Naive thymus-derived CD4-positive, alpha-beta T cell (primary cell): ENCODE measurements at places on chromosomes 3 and 15.

- no peak for DNase-seq
Measured at GRCh38 chr3:42957573-42957972, 21.5 kb upstream of the GASK1A start.

DNA sequence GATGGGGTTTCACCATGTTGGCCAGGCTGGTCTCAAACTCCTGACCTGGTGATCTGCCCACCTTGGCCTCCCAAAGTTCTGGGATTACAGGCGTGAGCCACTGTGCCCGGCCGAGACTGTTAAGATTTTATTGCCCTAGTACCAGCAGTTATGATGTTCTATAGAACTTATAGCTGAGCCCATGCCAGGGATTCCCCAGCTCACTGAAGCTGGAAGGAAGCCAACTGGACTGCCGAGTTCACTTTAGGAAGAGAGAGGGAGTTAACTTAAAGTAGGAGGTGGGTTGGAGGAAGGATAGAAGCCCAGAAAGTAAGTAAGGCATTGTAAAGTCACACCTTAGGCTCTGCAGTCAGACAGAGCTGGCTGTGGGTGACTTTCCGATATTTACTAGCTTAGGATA lies 101.1 kb upstream of the BOC start:
- no peak for DNase-seq

DNA sequence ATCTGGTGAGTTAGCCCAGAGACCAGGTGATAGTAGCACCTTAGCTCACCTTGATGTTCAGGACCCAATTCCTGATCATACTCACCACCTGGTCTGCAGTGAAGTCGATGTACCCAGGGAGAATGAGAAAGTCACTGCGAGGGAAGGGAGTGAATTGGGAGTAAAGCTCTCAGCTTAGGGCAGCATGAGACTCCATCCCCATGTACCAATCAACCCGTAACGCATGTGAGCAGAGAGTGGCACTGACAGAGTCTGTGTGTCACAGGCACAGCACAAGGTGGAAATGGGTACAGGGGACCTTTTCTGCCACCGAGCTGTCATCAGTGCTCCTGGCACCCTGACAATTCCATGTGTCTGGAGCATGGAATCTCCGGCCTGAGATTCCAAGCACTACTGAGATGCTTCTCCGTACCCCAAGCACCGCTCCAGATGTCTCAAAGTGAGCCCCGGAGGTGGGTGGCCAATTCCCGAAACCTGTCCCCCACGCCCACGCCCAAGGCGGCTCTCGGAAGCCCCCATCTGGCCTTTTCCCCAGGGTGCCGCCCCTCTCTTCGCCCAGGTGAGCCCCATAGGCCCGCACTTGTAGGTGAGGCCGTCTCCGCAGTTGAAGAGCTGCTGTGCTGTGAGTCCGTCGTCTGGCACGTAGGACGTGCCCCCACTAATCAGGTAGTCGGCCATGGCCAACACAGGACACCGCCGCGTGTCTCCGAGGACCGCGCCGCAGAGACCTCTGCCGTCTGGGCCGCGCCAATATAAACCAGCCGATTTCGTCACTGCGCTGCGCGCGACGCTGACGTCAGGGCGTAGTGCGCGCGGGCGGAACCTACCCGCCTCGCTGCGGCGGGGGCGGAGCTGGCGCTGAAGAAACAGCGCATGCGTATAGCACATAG lies at the start of gene IMPDH2:
Gene IMPDH2 (minus strand): TSS at position 726 of the 890 bp plus-strand sequence. CDS start 48 bp downstream, at position 678.
- DNase-seq = peak; percentile 93

GRCh38 chr3:190764231-190765134 lies 98.0 kb downstream of the GMNC start:
- no peak for DNase-seq
